Pons (tissue), 1 donor: ENCODE measurements at places on chromosomes 4 and X.

DNA sequence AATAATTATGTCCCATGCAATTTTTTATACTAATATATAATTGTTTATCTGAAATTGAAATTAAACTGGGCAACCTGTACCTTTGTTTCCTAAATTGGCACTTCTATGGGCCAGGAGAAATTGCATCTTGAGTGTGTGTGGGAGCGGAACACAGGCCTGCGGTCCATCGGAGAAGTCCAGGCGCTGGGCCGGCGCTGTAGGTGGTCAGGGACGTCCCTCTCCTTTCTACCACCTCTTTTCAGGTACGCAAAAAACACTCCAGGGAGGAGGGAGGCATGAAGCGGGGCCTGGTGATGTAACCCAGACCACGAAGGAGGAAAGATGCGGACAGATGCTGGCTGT, 717 bp downstream of the MGAT4D start:
- no peak for DNase-seq

DNA sequence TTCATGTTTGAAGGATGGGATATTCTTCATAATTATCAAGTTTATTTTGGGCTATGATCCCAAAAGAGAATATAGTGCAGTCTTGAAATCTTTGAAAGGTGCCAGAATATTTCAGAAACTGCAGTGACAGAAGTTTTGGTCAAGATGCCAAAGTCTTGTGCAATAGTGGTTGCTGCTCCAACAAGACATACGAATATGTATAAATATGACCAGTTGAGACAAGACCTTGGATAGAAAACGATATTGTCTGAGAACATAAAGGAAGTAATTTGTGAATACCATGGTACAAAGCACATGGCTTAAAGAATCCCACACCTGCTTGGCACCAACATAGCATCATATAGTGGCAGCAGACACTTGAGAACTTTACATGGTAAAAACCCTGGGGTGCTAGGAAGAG, 48.6 kb upstream of the AMELX start:
- DNase-seq = no peak

GRCh38 chr4:6120361-6120760, 80.0 kb downstream of the JAKMIP1 start:
- DNase-seq = no peak

GRCh38 chr4:3361406-3361805, 68.6 kb downstream of the RGS12 start:
- DNase-seq = no peak

DNA sequence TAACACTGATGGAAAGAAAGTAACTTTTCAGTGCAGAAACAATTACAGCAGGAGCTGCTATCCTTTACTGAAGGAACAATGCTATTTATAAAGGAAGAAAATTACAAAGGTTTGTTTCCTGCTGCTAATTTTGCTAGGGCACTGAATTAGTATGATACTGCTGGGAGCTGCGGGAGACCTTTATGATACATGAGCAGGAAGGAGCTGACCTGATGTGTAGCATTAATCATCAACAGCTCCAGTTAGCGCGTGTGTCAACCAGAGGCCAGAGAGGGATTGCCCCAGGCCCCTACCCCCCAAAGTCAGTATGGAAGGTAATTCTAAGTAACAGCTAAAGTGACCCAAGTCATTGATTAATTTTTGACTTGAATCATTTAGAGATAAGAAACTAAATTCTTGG, 728.9 kb downstream of the PCDH18 start:
- no peak for DNase-seq

DNA sequence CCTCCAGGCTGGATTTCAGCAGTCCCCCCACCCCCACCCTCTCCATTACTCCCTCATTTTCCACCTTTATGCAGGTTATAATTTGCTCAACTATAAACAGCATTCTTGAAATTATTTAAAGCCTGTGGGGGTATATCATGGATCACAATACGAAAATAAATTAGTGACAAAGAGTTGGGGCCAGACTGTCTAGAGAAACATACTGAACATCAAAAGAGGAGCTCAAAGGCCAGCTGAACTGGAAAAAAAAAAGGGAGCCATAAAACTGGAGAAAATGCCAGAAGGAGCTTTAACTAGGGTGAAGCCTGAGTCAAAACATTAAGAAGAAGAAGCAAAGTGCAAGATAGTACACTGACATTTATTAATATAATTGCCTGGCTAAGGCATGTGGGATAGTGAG, 137.8 kb downstream of the ANTXR2 start:
- DNase-seq = no peak

- DNase-seq = no peak
Measured at GRCh38 chr4:88979276-88979675, 77.7 kb downstream of the FAM13A start.

DNA sequence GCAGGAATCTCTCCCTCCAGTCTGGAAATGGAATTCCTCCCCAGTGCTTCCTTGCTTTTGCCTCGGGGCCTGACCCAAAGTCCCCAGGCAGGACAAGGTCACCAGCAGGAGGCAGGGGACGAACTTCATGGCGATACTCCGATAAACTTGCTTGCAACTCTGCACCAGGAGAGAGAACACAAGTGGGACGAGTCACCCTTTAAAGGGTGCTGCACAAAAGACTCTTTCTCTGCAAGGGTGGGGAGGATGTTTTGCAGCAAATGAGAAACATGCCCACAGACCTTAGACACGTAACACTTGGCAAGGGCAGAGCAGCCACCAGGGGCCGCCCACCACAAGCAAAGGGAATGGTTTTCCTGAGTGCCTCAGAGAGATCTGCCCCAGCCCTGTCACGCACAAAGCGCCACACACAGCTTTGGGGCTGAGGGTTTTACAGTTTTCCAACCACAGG, at the start of gene FGFBP2:
TSS of gene FGFBP2 (minus strand) at position 175 of the 451 bp plus-strand sequence. CDS start at position 129, 46 bp downstream.
- no peak for DNase-seq
